ENCODE measurements at places on chromosomes 3 and 15. TPM values are rescaled to one million over a fixed set of nuclear protein-coding genes. Genes with fewer than 3 reads are reported as not detected.

The SLC22A14 gene
- total RNA-seq: 0.16 TPM

The ARNT2 gene
- 2.8 TPM for total RNA-seq

The CD86 gene
- 3.7 TPM for total RNA-seq

The PLA2G4D gene
- total RNA-seq: 0.35 TPM

The CIAO2A gene
- total RNA-seq: 94.5 TPM

The CGNL1 gene
- total RNA-seq: 4.5 TPM

The ZNF660 gene
- 0.67 TPM for total RNA-seq

The WDR72 gene
- 0.19 TPM for total RNA-seq

The SHQ1 gene
- 21.4 TPM for total RNA-seq

The PLSCR5 gene
- total RNA-seq: not detected

Measured in mucosa of descending colon (tissue), 3 donors.